Kidney glomerular epithelial cell (primary cell): ENCODE measurements at places on chromosomes 5 and 9.

- no peak for DNase-seq
These were observed 67.5 kb downstream of the SPEF2 start for GRCh38 chr5:35685161-35685560.

- DNase-seq = no peak
These were observed 147.2 kb downstream of the PRELID2 start for GRCh38 chr5:145687943-145688342.

- peak; percentile 27 for DNase-seq
These were observed 287.8 kb upstream of the RASA1 start for GRCh38 chr5:86979811-86980411.

GRCh38 chr5:111810112-111810511, 53.1 kb upstream of the NREP start:
- DNase-seq = no peak

DNA sequence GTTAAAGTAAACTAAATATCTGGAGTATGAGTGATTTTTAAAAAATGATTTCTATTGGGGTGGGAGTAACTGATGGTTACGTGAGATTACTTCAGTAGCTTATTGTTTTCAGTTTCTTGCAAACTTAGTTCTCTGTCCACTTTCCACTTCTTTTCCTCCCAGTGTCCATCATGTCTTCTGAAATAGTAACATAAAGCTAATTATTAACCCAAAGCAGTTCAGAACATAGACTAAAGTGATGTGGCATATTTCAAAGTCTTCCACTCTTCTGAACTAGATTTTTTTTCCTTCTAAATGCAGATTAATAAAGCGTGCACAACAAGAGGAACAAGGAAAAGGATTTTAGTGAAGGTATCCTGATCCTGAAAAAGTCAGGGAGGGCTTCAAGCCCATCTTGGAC, 114.1 kb downstream of the MAN2A1 start:
- peak; percentile 72 for DNase-seq

DNA sequence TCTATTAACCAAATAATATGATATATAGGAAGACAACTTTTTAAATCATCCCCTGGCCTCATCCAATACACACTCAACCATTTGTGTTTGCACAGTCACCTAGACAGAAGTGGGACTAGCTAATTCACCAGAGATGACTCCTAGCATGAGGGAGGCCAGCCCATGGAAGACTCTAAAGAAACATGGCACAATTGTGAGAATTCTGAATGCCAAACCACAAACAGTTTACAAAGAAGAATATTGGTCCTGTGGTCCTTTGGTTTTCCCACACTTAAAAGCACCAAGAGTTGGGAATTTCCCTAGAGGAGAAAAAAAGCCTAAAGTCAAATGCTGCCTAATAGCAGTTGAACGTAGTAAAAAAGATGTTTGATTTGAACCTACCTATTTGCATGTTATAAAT, 609.9 kb downstream of the ACTL7B start:
- DNase-seq = no peak

GRCh38 chr9:129614932-129615331, 6.0 kb downstream of the C9orf50 start:
- DNase-seq = no peak

GRCh38 chr5:78526049-78526525, 122.5 kb downstream of the LHFPL2 start:
- peak; percentile 15 for DNase-seq

DNA sequence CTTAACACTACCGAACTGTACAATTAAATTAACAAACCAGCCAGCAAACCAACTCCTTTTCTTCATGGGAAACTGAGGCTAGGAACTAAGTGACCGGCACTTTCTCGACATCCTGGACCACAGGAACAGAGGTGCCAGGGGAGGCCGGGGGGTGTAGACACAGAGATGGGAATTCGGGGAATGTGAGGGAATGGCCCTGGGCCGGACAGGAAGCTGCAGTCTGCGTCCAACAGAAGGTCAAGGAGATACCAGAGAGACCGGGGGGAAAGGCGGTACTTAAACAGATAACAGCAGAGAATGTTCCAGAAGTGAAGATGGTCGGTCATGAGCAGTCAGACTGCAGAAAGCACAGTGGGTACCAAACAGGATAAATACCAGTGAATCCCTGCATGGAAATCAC, 40.3 kb downstream of the DBH start:
- no peak for DNase-seq

GRCh38 chr5:41279040-41279439, 65.7 kb upstream of the C6 start:
- DNase-seq = no peak

- DNase-seq = no peak
These were observed 34.0 kb upstream of the FCHO2 start for GRCh38 chr5:72921886-72922285.

GRCh38 chr9:77896938-77897667, 134.5 kb downstream of the GNAQ start:
- DNase-seq = peak; percentile 5

DNA sequence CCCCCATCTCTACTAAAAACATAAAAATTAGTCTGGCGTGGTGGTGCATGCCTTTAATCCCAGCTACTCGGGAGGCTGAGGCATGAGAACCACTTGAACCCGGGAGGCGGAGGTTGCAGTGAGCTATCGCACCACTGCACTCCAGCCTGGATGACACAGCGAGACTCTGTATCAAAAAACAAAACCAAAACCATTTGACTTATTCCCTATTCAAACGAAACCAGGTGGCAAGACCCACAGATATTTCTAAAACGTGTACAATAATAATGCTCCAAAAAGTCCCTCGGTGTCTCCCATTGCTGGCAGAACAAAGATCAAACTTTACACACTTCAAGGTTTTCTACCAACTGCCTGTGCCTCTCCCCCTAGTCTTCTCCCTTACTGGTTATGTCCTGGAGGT, 29.8 kb downstream of the HMGCR start:
- DNase-seq = no peak

GRCh38 chr9:21983561-21983935, 10.6 kb downstream of the CDKN2A start:
- DNase-seq = no peak

DNA sequence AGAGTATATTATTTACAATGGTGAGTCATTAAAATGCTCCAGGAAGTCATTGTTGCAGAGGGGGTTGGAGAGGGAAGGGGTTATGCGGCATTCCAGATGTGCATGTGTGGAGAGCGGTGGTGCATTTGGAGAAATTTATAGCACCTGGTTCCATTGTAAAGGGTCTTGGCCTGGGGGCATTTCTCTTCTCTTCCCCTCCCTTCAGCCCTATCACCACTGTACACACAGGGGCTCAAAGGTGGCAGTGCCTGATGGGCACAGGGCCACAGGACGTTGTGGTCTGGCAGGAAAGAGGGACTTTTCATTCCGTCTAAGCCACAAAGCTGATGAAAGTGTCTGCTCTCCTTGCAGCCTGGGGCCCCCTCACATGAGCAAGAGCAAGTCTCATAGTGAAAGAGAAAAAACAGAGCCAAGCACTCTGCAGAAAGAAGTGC, 442.4 kb upstream of the ZNF462 start:
- DNase-seq = peak; percentile 19

GRCh38 chr5:10288592-10289219, 19.0 kb downstream of the CMBL start:
- DNase-seq = peak; percentile 37

- DNase-seq = peak; percentile 69
These were observed at the start of gene FRMD3 for GRCh38 chr9:83538172-83538889. TSS of gene FRMD3 (minus strand) at chr9:83538401. CDS start at chr9:83538231, 170 bp downstream.

DNA sequence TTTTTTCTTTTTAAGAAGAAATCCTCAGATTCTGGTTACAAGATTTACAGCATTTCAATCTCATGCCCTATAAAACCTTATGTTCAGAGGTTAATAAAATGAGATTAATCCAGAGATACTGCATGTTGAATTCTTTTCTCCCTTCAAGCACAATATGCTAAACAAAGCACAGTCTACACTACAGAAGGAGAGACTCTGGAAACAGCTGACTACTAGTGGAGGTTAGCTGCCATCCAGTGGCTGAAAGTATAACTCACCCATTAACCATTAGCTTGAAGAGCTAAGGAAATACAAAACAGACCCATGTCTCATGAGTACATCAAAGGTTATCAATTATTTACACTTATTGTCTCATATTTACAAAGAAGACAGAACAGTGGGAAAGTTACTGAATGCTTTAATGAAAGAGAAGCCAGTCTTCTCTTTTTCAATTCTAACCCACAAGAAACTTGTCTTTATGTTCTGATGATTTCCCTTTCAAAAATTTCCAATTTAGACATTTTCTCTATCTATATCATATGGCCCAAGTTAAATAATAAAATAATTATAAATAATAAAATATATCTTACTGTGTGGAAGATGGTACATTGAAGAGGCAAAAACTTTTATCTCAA, 12.7 kb upstream of the DNAH5 start:
- DNase-seq = peak; percentile 54

- no peak for DNase-seq
These were observed 44.5 kb upstream of the GRHPR start for GRCh38 chr9:37377688-37378612.

GRCh38 chr5:111453747-111454146, 58.6 kb downstream of the STARD4 start:
- peak; percentile 56 for DNase-seq

- DNase-seq = no peak
These were observed 184.0 kb downstream of the GOLPH3 start for GRCh38 chr5:31990081-31990650.

DNA sequence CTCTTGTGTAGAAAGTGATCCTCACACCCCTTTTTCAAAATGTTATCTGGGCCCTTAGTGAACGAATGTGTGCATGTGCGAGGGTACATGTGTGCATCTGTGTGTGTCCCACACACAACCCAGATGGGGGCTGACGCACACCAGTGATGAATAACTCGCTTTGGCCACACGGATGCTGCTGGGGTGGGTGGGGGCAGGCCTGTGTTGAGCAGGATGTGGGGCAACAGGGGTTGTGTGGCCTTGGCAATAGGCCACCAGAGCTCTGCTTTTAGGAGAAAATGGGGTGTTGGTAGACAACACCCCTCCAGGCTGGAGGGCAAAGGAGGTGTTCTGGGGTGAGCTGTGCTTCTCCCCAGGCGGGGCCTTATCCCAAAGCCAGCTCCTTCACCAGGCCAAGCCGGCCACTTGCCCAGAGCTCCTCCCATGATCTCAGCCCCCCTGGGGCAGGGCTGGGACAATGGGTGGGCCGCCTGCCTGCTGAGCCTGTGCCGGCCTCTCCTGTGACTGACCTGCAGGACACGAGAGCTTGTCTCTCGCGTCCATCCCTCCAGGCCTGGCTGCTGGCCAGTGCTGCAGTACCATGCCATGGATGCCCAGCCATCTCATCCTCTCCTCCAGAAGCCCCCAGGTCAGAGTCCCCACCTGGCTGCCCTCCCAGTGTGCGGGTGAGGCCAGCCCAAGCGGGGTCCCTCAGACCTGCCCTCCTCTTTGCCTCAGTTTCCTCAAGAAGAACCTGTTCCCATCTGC, 1.7 kb downstream of the DBN1 start:
- DNase-seq = no peak

DNA sequence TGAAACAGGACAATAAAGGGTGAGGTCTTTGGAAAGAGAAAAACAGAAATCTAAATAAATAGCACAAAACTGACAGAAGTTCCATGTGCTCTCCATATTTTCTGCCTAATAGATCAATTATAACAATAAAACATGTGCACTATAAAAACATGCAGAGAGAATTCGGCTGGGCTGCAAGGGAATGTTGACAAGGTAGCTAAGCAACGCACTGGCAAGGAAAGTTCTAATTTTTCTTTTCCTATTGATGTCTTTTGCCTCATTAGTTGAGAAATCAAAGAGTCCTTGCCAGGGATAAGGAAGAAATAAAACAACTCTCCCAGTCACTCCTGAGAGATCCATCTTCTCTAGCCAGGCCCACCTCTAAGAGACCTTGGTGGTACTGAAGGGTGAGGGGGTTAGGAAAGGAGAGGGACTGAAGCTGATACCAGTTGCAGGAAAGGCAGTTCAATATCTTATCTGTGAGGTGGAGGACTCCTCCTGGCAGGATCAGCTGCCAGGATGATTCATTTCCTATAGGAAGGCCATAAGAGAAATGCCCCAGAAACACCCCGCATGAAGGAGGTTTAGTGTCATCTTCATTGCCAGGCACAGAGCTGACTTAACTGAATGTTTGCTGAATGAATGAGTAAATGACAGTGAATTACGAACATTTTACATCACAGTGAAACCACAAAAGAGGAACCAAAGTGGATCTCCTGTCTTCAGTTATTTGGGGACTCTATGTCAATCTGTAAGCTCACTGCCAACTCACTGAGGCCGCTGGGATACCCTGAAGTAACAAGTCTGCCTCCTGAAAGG, 63.7 kb upstream of the IFNK start:
- DNase-seq = no peak

- peak; percentile 25 for DNase-seq
These were observed 117.5 kb upstream of the ZNF366 start for GRCh38 chr5:72624641-72625236.

GRCh38 chr5:52673495-52673894, 114.2 kb upstream of the ITGA1 start:
- DNase-seq = no peak

DNA sequence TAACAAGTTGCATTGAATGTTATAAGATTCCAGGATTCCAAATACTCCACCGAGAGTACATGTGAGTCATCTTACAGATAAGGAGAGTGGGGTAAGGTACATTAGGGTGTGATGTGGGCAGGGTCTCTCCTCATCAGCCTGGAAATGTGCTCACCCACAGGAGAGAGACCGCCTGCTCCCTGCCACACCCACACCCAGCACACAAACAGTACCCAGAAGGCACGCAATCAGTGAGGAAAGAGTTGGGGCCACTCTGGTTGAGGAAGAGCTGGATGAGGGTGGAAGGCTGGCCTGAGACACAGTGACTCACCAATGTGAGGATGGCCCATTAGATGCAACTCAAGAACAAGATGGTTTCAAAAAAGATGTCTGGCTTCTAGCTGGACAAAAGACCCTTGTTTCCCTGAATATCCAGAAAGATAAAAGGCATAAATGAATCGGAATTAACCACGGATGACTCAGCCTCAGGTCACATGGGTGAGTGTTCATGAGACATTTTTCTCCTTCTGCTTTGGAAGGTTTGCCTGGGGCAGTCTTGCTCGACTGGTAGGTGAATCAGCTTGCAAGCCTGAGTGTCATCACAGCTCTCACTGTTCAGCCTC, 51.1 kb upstream of the LHFPL2 start:
- DNase-seq = peak; percentile 92

DNA sequence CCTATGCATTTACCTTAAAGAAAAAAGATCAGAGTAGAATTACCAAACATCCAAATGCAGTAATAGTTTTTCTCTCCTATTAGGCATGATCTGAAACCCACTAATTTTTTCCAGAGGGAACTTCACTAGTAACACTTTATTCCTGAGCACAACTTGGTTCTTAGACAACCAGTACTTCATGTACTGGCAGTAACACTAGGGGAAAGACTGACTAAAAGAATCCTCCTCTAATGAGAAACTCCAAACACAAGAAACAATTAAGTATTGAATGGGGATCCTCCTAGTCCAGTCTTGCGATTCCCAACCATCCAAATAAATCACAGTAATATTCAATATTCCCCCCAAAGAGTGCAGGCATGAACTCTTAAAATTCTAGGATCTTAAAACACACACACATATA, 48.9 kb downstream of the ZNF608 start:
- DNase-seq = no peak
